ENCODE measurements at places on chromosomes 12 and 14.

DNA sequence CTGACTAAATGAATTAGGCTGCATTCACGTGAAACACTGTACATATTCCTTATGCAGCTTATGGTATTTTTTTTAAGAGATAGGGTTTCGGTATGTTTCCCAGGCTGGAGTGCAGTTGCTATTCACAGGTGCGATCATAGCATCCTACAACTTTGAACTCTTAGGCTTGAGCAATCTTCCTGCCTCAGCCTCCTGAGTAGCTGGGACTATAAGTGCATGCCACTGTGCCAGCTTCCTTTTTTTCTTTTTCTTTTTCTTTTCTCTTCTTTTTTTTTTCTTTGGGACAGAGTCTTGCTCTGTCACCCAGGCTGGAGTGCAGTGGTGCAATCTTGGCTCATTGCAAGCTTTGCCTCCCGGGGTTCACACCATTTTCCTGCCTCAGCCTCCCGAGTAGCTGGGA lies 35.8 kb upstream of the SPPL3 start:
- no peak for DNase-seq

GRCh38 chr12:115763376-115763775 lies 514.1 kb downstream of the MED13L start:
- DNase-seq = no peak

DNA sequence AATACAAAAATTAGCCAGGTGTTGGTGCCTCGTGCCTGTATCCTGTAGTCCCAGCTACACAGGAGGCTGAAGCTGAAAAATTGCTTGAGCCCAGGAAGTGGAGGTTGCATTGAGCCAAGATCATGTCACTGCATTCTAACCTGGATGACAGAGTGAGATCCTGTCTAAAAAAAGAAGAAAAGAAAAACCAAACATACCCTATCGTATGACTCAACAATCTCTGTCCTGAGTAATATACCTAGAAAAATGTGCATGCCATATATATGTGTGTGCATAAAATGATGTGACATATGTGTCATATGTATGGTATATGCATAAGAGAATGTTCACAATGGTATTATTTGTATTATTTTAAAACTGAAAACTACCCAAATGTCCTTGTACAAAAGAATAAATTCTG lies 261.5 kb upstream of the CLEC14A start:
- no peak for DNase-seq

DNA sequence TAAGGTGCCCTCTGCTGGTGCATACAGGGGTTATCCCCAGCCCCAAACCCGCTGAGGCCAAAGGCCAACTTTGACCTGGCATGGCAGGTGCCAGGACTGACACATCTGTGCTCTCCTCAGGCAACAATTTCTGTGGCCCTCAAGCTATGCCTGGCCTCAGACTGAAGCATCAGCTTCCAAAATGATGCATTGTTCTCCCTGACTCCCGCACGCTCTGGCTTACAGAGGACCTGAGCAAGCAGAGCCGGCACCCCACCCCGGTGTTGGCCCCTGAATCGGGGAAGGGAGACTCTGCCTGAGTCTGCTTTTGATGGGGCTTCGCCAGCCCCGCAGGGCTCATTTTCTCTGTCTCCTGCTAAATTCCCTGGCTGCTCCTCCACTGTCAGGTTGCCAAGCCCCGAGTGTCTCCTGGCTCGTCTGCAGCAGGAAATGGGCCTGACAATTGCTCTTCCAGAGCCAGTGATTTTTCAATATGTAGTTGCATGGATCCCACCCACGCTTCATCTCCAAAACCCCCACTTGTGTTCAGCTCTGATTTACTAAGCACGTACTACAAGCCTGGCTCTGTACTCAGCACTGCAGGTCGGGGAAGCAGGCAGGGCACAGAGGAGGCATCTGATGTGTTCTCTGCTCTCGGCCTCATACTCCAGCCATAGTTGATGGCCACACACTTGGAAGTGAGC lies 126.1 kb downstream of the SLC38A6 start:
- no peak for DNase-seq

DNA sequence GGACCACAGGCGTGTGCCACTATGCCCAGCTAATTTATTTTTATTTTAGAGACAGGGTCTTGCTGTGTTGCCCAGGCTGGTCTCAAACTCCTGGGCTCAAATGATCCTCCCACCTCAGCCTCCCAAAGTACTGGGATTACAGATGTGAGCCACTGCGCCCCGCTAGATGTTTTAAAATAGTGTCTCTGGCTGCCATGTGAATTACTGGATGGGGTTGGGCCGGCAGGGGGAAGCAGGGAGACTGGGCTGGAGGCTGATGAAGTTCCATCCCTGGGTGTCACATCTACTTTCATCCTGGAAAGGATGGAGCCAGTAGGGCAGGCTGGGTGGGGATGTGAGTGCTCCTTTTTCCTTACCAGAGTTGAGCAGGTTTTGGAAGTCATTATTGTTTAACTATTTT lies 46.1 kb downstream of the DNAH10 start:
- no peak for DNase-seq

- DNase-seq = no peak
Measured at GRCh38 chr14:93989939-93990338, 7.2 kb upstream of the CCDC197 start.

GRCh38 chr14:83007641-83008225 lies 1474.1 kb upstream of the SEL1L start:
- DNase-seq = no peak

DNA sequence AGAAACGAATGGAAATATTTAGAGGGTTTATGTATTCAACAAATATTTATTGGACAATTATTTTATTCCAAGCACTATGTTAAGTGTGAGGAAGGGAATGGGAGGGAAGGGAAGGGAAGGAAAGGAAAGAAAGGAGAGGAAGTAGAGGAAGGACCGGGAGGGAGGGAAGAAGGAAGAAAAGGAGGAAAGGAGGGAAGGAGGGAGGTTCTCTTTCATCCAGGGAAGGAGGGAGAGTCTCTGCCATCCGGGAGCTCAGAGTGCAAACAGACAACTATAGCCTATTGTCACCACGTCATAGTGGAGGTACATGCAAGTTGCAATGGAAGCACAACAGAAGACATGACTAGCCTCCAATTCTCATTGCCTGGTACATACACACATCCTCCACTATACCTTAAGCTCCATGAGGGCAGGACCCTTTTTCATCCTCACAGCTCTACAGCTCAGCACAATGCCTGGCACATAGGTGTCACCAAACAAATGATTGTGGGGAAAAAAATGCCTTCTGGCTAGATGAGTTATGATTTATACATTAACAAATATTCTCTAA lies 48.1 kb downstream of the DAD1 start:
- no peak for DNase-seq

GRCh38 chr12:77089686-77090220 lies 24.4 kb upstream of the E2F7 start:
- no peak for DNase-seq

DNA sequence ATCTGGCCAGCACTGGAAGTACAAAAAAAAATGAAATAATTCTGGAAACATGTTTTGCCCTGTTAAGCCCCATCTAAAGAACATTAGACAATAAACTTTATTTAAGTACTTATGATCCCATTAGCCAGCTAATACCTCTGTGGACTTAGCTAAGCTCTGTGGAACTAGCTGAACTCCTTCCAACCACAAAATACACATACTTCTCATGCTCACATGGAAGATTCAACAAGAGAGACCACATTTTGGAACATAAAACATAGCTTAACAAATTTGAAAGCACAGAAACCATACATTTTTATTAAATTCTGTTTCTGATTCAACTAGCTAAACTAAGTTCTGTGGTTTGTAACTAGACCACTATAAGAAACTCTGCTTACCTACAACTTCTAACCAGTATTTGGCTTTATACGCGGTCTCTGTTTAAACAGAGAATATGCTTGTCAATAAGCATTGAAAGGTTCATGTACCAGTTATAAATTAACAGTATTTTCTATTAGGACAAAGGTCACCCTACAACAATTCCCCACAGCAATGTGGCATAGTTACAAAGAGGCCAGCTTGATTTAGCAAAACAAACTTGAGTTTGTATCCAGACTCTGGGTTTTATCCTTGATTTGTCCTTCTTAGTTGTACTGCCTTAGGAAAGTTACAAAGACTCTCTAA lies 300.1 kb downstream of the C12orf50 start:
- no peak for DNase-seq

DNA sequence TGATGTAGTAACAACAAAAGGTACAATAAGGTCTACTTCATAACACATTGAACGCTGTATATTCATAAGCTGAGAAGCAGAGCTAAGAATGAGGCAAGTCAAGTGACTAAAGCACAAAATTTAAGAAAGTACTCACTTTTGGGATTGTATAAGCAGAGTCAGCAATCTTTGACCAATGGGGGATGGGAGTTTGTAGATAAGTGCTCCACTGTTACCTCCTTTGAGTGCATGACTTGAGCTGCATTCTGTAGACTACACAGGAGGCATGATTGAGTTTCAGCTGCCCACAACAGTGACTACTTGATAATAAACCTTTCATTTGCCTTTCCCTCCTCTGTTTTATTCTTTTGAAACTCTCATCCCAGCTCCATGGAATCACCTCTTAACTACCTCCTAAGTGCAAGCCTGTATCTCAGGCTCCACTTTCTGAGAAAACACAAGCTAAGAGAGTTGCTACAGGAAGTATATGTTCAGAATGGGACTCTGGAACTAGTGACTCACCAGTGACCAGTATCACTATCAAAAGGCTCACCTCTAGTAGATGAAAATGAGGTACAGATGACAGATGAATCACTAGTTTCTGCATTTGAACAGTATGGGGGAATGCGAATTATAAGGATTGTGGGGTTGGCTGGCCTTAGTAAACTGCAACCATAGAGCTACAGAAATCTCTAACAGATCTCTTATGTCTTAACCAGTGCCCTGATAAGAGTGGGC lies 49.2 kb downstream of the SLC35F4 start:
- DNase-seq = no peak

GRCh38 chr12:103698752-103699560 lies 111.9 kb downstream of the STAB2 start:
- no peak for DNase-seq

- no peak for DNase-seq
Measured at GRCh38 chr12:81083906-81084513, 6.1 kb downstream of the ACSS3 start.

- no peak for DNase-seq
Measured at GRCh38 chr12:55696141-55696540, 11.6 kb downstream of the ITGA7 start.

- DNase-seq = no peak
Measured at GRCh38 chr12:113061061-113061694, 4.6 kb downstream of the DTX1 start.

- no peak for DNase-seq
Measured at GRCh38 chr14:69291891-69292561, 32.1 kb downstream of the GALNT16 start.

GRCh38 chr14:105195051-105195450 lies 13.9 kb upstream of the NUDT14 start:
- no peak for DNase-seq

DNA sequence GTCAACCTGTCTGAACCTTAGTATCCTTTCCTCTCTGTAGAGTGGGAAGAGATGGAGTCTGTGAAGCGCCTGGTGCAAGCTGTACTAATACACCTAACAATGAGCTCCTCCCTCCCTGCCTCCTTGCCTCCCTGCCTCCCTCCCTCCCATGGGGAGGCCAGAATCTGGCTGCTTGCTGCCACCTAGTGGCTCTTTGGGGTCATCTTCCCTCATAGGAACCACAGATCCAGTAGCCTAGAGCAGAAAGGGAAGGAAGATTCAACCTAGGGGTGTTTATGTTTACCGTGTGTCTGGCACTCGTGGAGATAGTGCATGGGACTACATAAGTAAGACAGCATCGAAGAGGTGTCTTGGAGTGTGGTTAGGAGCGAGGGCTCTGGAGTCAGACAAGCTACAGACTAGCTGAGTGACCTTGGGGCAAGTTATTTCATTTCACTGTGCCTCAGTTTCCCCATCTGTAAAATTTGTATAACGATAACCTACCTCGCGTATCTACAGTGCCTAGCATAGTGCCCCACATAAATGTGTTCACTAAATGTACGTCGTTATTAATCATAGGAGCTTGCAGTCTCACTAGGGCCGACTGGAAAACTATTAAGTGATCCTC lies 35.5 kb upstream of the TSPAN9 start:
- DNase-seq = peak; percentile 70

- no peak for DNase-seq
Measured at GRCh38 chr12:80262771-80263170, 163.4 kb downstream of the OTOGL start.

DNA sequence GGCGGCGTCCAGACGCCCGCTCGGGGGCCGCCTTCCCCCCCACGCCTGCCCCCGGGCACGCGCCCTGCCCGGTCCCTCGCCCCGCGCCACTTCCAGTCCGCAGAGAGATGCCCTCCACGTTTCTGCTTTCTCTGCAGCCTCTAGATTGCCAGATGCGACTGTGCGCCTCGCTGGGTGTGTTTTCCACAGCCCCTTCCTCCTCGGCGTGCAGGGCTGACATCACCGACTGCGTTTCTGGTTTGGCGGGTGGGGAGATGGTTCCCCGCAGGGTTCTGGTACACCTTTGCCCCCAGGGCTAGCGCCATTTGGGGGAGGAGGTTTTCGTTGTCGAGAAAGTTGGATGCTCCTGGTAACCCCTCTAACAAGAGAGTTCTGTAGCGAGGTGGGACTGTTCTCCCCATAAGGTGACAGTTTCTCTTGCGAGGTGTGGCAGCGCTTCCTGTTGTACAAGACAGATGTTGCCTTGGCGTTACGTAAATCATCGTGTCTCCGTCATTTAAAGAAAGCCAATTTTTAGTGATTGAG lies 1.5 kb downstream of the CALM1 start:
- no peak for DNase-seq

- no peak for DNase-seq
Measured at GRCh38 chr12:108861878-108862587, 4.7 kb upstream of the SSH1 start.

- no peak for DNase-seq
Measured at GRCh38 chr12:114499338-114499737, 93.4 kb upstream of the TBX5 start.

GRCh38 chr12:90098132-90098779 lies 389.6 kb upstream of the ATP2B1 start:
- DNase-seq = no peak

DNA sequence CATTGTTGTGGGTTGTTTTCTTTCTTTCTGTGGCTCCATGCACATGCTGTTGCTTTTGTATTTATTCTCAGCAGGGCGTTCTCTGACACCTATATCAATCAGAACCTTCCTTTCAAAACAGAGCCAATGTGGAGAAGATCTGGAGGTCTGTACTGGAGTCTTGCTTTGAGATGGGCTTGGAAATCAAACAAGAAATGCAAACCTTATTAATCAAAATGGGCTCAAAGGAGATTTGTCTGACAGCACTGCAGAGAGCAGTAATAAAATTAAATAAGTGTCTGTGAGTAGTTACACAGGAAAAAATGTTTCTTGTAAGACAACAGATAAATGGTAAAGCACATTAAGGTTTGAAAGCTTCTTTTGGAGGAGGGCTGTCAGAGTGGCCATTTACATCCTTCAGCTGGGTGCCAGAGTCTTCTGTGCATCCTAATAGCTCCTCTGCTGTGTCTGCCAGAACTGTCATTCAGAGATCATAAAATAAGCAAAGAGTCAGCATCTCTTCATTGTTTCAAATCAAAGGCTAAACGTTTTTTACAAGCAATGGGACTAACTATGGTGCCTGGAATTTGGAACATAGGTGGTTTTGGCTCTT lies 414.3 kb downstream of the NAV3 start:
- no peak for DNase-seq

- DNase-seq = no peak
Measured at GRCh38 chr14:67241411-67242167, at the start of gene PALS1. Gene PALS1, plus strand, starts transcription at chr14:67241435. Its CDS starts 37,736 bp downstream, at chr14:67279171.
